ENCODE measurements at places on chromosomes 16 and 17. TPM values are rescaled to one million over a fixed set of nuclear protein-coding genes. Genes with fewer than 3 reads are reported as not detected.
A peak's percentile ranks its signal among the peaks of the same experiment; 100 is the strongest.

ZNF597 gene
- total RNA-seq: 2.9 TPM

RGS11 gene
- 0.59 TPM for total RNA-seq

KRTAP4-9 gene
- total RNA-seq: not detected

MIEF2 gene
- 14.5 TPM for total RNA-seq

RGS9 gene
- 0.36 TPM for total RNA-seq

CX3CL1 gene
- total RNA-seq: not detected

CHAD gene
- total RNA-seq: not detected

KRTAP17-1 gene
- total RNA-seq: not detected

SLC13A2 gene
- not detected for total RNA-seq

HS3ST3B1 gene
- 9.4 TPM for total RNA-seq

SPATA22 gene
- total RNA-seq: 2.2 TPM

RNF222 gene
- not detected for total RNA-seq

- H3K27ac ChIP-seq: no peak overlapping the region
- peaks cover 2% of the 10 kb centered on the region for H3K27me3 ChIP-seq
- H3K4me1 ChIP-seq: no peaks in the 10 kb centered on the region
- no peak overlapping the region for H3K4me3 ChIP-seq
- DNase-seq: peak; percentile 42
- H3K36me3 ChIP-seq: no peaks in the 10 kb centered on the region
These were observed 15.5 kb upstream of the NATD1 start for GRCh38 chr17:21268596-21269188.

GRCh38 chr17:76262732-76263344, 2.3 kb upstream of the UBALD2 start:
- H3K27me3 ChIP-seq: no peaks in the 10 kb centered on the region
- peak; percentile 18 for DNase-seq
- peaks cover 32% of the 10 kb centered on the region for H3K4me1 ChIP-seq
- H3K36me3 ChIP-seq: no peaks in the 10 kb centered on the region

GRCh38 chr17:34800661-34801060, 160.6 kb downstream of the CCT6B start:
- no peaks in the 10 kb centered on the region for H3K4me1 ChIP-seq
- no peaks in the 10 kb centered on the region for H3K36me3 ChIP-seq
- DNase-seq: no peak
- no peak overlapping the region for H3K27ac ChIP-seq
- no peaks in the 10 kb centered on the region for H3K27me3 ChIP-seq

- H3K4me1 ChIP-seq: peaks cover 7% of the 10 kb centered on the region
- peak overlapping the region; percentile 93 for H3K4me3 ChIP-seq
- H3K36me3 ChIP-seq: peaks cover 6% of the 10 kb centered on the region
- H3K27me3 ChIP-seq: no peaks in the 10 kb centered on the region
- DNase-seq: peak; percentile 66
These were observed 1.2 kb downstream of the CYBC1 start for GRCh38 chr17:82449131-82449882.

- no peaks in the 10 kb centered on the region for H3K27me3 ChIP-seq
- H3K4me3 ChIP-seq: no peak overlapping the region
- peaks cover under 1% of the 10 kb centered on the region for H3K4me1 ChIP-seq
- H3K36me3 ChIP-seq: peaks cover 12% of the 10 kb centered on the region
- no peak for DNase-seq
These were observed 19.7 kb downstream of the MAP3K3 start for GRCh38 chr17:63641692-63642448.

GRCh38 chr17:40564883-40565768, at the start of gene CCR7:
Gene CCR7, minus strand, starts transcription at chr17:40565472. Its CDS starts 63 bp downstream, at chr17:40565409.
- H3K27ac ChIP-seq: no peak within 1 kb of the TSS
- H3K4me3 ChIP-seq: no peak within 1 kb of the TSS
- no peaks in the 10 kb centered on the region for H3K36me3 ChIP-seq
- H3K27me3 ChIP-seq: peaks cover 13% of the 10 kb centered on the region
- H3K4me1 ChIP-seq: peaks cover 15% of the 10 kb centered on the region

GRCh38 chr17:39082482-39082881, 69.0 kb downstream of the PLXDC1 start:
- no peak overlapping the region for H3K4me3 ChIP-seq
- H3K27me3 ChIP-seq: peaks cover 35% of the 10 kb centered on the region
- H3K36me3 ChIP-seq: no peaks in the 10 kb centered on the region
- DNase-seq: peak; percentile 85
- H3K4me1 ChIP-seq: peaks cover 27% of the 10 kb centered on the region

DNA sequence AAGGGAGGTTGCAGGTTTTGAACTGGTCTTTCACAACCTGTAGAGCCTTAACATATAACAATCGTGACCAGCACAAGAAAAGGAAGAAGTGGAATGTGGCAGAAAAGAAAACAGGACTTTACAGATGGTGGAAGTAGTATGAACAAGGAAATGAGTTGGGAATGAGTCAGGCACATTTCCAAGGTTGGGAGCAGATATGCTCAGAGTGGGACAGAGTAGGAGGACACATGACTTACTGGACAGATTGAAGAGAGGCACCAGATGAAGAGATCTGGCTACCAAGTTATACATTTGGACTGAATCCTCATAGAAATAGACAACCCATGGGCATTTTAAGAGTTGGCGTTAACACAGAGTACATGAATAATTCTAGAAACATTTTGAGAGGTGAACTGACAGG, 95.3 kb downstream of the ZNF18 start:
- DNase-seq: no peak
- no peak overlapping the region for H3K27ac ChIP-seq
- H3K27me3 ChIP-seq: no peaks in the 10 kb centered on the region

DNA sequence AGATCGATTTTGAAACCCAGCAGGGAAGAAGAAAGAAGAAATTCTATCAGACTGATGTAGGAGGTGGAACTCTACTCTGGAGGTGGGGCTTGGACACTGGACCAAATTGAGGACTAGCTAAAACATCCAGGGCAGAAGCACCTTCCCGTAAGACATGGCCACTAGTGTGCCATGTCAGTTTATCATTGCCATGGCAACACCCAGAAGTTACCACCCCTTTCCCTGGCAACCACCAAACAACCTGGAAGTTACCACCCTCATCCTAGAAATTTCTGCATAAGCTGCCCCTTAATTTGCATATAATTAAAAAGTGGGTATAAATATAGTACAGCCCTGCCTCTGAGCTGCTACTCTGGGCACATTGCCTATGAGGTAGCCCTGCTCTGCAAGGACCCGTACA, 66.7 kb downstream of the NACA2 start:
- H3K36me3 ChIP-seq: no peaks in the 10 kb centered on the region
- no peaks in the 10 kb centered on the region for H3K4me1 ChIP-seq
- no peak overlapping the region for H3K4me3 ChIP-seq
- DNase-seq: no peak

DNA sequence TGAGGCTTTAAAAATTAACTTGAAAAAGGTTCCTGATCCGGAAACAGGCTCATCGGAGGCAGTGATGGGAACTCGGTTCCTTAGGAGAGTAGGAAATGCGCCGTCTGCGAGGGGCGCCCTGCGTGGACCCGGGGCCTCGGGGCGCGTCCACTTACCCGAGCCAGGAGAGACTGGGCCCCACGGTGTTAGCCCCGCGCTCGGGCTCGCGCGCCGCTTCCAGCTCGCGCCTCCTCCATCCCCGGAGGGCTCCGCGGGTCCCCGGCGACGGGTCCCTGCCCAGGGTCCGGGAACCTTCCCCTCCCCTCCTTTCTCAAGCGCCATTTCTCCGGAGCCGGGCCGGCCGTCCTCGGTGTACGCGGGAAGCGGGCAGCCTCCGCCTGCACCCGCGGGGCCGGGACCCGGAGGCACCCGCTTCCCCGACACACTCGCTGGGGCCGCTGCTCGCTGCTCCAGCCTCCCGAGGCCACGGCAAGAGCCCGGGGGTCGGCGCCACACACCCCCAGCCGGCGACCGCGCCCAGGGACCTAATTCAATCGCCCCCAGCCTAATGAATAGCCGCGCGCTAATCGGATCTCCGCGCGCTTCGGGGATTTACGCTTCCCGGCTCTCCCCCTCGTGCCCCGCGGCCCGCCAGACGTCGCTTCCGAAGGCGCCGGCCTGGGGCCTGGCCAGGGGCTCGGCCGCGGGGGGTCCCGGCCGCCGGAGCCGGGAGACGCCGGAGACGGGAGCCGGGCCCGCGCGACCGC, 2.2 kb upstream of the BAHCC1 start:
- DNase-seq: peak; percentile 92
- peaks cover 37% of the 10 kb centered on the region for H3K4me1 ChIP-seq
- no peaks in the 10 kb centered on the region for H3K36me3 ChIP-seq
- H3K27me3 ChIP-seq: no peaks in the 10 kb centered on the region

- H3K4me1 ChIP-seq: peaks cover 11% of the 10 kb centered on the region
- H3K27ac ChIP-seq: peak overlapping the region; percentile 88
- peaks cover 39% of the 10 kb centered on the region for H3K36me3 ChIP-seq
- H3K4me3 ChIP-seq: peak overlapping the region; percentile 93
- no peak for DNase-seq
- no peaks in the 10 kb centered on the region for H3K27me3 ChIP-seq
These were observed 534 bp downstream of the ARL2BP start for GRCh38 chr16:57245472-57246113.

DNA sequence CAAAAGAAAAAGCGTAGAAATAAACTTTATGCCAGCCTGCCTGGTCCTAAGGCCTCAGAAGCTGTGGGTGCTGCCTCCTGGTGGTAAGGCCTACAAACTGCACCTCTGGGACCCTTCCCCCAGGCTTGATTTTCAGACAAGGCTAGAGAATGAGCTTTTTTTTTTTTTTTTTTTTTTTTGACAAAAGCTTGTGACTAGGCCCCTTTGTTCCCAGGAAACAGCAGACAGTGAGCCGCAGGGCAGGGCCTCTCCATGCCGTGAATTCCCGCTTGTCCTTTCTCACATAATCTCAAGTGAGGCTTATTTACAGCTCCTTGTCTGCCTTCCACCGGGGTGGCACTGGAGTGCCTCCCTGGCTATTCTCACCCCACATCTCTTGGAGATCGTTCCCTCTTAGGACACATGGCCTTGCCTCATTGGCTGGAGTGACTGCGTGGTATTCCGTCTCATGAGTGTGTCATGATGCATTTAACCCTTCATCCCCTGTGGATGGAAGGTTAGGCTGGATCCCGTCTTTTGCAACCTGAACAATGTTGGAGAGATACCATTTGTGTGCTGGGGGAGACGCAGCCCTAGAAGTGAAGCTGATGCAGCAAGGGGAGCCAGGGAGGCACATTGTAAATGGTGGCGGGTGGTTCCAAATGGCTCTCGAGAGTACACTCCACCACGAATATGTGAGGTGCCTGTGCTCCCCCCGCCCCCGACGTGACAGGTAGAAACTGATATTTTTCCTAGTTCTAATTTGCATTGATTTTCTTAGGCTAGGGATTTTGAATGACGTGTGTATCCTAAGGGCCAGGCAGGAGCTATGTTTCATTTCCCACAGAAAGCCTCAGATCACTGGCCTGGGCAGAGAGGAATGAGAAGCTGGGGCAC, 49.6 kb downstream of the USP22 start:
- no peak overlapping the region for H3K4me3 ChIP-seq
- no peak overlapping the region for H3K27ac ChIP-seq
- no peaks in the 10 kb centered on the region for H3K36me3 ChIP-seq
- peak; percentile 99 for DNase-seq
- no peaks in the 10 kb centered on the region for H3K4me1 ChIP-seq
- H3K27me3 ChIP-seq: no peaks in the 10 kb centered on the region

GRCh38 chr17:28071891-28072606, 29.6 kb downstream of the NLK start:
- H3K4me1 ChIP-seq: no peaks in the 10 kb centered on the region
- no peak overlapping the region for H3K27ac ChIP-seq
- H3K27me3 ChIP-seq: no peaks in the 10 kb centered on the region
- DNase-seq: no peak
- H3K36me3 ChIP-seq: no peaks in the 10 kb centered on the region

- no peak for DNase-seq
- no peak overlapping the region for H3K27ac ChIP-seq
- no peaks in the 10 kb centered on the region for H3K4me1 ChIP-seq
- H3K4me3 ChIP-seq: no peak overlapping the region
These were observed 23.1 kb upstream of the CDC6 start for GRCh38 chr17:40264458-40265185.

- H3K4me3 ChIP-seq: no peak overlapping the region
- H3K27me3 ChIP-seq: no peaks in the 10 kb centered on the region
- no peak for DNase-seq
- H3K36me3 ChIP-seq: no peaks in the 10 kb centered on the region
- H3K27ac ChIP-seq: no peak overlapping the region
- no peaks in the 10 kb centered on the region for H3K4me1 ChIP-seq
These were observed 39.6 kb upstream of the ZKSCAN2 start for GRCh38 chr16:25297151-25297787.

DNA sequence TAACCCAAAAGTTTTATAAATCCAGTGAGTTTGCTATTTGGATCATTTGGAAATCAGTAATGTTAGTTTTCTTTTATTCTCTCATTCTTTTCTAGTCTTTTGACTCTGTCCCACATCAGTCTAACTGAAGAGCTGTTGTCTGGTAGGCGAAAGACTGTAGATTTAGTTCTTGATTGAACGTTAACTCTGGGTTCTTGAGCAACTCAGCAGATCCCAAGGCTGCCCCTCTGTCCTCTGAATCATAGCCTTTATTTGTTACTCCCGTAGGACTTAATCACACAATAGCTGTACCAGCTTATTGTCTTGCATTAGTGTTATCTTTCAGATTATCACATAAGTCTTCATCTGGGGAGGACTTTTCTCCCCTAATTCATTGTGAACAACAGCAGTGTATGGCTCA, 119.3 kb upstream of the TOM1L1 start:
- no peak for DNase-seq
- H3K36me3 ChIP-seq: no peaks in the 10 kb centered on the region
- H3K27ac ChIP-seq: no peak overlapping the region
- no peak overlapping the region for H3K4me3 ChIP-seq
- no peaks in the 10 kb centered on the region for H3K27me3 ChIP-seq
- H3K4me1 ChIP-seq: no peaks in the 10 kb centered on the region

DNA sequence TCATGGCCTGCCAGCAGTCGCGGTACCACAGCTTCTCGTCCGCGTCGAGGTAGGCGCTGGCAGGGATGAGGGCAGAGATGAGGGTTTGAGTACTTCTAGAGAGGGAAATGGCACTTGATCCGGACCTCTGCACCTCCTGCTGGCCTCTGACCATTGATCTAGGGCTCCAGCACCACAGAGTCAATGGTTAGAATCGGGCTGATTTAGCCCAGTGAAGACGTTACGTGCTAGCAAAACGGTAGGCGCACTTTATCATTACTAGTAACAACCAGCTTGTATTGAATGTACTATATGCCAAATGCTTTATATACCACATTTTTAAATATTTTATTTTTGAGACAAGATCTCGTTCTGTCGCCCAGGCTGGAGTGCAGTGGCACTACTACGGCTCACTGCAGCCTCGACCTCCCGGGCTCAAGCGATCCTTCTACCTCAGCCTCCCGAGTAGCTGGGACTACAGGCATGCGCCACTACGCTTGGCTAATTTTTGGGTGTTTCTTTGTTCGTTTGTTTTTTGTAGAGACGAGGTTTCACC, 526 bp downstream of the TSNAXIP1 start:
- H3K4me1 ChIP-seq: peaks cover 11% of the 10 kb centered on the region
- H3K36me3 ChIP-seq: peaks cover 6% of the 10 kb centered on the region
- H3K27me3 ChIP-seq: no peaks in the 10 kb centered on the region
- H3K27ac ChIP-seq: peak overlapping the region; percentile 53

DNA sequence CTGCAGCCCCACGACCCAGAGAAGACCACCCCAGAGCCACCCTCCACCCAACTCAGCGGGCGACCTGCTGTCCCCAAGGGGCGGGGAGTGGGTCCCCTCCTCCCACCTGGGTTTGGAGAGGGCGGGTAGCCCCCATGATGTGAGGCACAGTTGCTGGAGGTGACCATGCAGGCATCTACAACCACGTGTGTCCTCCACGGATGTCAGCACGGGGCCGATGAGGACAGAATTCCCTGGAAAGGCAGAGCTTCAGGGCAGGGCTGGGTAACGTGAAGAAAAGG, 7.1 kb downstream of the UTS2R start:
- DNase-seq: peak; percentile 75
- H3K4me3 ChIP-seq: no peak overlapping the region

GRCh38 chr17:11921296-11921695, 76.0 kb downstream of the ZNF18 start:
- H3K27ac ChIP-seq: no peak overlapping the region
- no peaks in the 10 kb centered on the region for H3K36me3 ChIP-seq
- H3K27me3 ChIP-seq: no peaks in the 10 kb centered on the region
- H3K4me3 ChIP-seq: no peak overlapping the region
